ENCODE measurements at places on chromosomes 5 and 9. TPM values are rescaled to one million over a fixed set of nuclear protein-coding genes. Genes with fewer than 3 reads are reported as not detected.

Gene IFNA2
- total RNA-seq: not detected

Gene NFIL3
- total RNA-seq: 104 TPM

DNA sequence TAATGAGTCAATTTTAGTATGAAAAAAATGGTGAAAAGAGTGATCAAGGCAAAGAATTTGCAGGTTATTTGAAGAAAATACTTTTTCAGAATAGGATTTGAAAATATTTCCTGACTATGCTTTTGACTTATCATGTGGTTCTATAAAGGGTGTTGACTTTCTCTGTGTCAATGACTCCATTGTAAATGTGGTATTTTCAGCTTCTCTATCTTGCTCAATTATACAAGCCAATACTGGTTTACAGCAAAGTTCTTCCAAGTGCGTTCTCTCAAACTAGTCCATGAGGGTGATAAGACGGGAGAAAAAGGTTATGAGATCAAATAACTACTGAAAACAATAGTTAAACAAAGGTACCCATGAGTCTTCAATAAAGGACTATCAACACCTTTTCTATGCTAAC is 21.7 kb downstream of the IL33 start:
- H3K4me3 ChIP-seq: no peak overlapping the region
- H3K36me3 ChIP-seq: no peaks in the 10 kb centered on the region
- H3K27ac ChIP-seq: no peak overlapping the region
- no peaks in the 10 kb centered on the region for H3K4me1 ChIP-seq
- H3K27me3 ChIP-seq: peaks cover 7% of the 10 kb centered on the region

GRCh38 chr9:116471944-116472506 is 215.1 kb upstream of the TRIM32 start:
- H3K27ac ChIP-seq: no peak overlapping the region
- peaks cover 7% of the 10 kb centered on the region for H3K36me3 ChIP-seq
- no peak for DNase-seq
- no peaks in the 10 kb centered on the region for H3K4me1 ChIP-seq
